GM23248 (cell line): ENCODE measurements at places on chromosomes 6 and 20. TPM values are rescaled to one million over a fixed set of nuclear protein-coding genes. Genes with fewer than 3 reads are reported as not detected.

GRCh38 chr6:113860181-113860955, 3.2 kb downstream of the MARCKS start:
- peak; percentile 70 for DNase-seq

DNA sequence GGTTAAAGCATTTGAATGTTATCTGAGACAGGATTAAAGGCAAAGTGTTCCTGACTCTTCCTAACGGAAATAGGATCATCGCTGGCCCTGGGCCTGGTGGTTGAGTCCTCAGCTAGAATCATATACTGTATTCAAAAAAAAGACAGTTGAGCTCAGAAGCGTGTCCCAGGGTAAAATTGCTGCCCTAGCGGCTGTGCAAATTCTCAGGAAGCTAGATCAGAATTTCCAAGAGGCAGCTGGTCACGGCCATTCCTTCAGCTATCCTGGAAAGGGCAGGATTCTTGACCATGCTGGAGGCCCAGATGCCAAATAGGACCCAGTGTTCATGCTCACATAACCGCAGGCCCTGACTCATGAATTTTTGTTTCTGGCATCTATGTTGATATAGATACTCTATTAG, 67.4 kb downstream of the STMND1 start:
- peak; percentile 3 for DNase-seq

GRCh38 chr20:52083627-52084232, 107.8 kb downstream of the ZFP64 start:
- peak; percentile 79 for DNase-seq

DNA sequence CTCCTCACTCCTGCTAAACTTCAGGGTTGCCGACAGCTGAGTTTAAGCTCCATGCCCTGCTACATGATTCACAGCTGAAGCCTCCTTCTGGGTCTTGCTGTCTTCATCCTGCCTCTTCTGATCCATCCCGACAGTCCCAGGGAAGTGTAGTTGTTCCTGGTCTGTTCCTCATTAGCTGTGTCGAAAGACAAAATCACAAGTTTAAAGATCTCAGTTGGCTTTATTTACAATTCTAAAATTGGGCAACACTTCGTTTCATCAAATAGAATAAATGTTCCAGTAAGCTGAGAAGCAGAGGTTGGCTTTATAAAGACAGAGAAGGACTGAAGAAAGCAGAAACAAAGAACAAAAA, 4.1 kb upstream of the SLC2A10 start:
- peak; percentile 81 for DNase-seq

- no peak for DNase-seq
Measured at GRCh38 chr6:100677240-100677639, 203.9 kb downstream of the ASCC3 start.

- peak; percentile 79 for DNase-seq
Measured at GRCh38 chr6:39892490-39893129, 41.7 kb downstream of the MOCS1 start.

- no peak for DNase-seq
Measured at GRCh38 chr6:168095171-168095691, 16.2 kb upstream of the FRMD1 start.

DNA sequence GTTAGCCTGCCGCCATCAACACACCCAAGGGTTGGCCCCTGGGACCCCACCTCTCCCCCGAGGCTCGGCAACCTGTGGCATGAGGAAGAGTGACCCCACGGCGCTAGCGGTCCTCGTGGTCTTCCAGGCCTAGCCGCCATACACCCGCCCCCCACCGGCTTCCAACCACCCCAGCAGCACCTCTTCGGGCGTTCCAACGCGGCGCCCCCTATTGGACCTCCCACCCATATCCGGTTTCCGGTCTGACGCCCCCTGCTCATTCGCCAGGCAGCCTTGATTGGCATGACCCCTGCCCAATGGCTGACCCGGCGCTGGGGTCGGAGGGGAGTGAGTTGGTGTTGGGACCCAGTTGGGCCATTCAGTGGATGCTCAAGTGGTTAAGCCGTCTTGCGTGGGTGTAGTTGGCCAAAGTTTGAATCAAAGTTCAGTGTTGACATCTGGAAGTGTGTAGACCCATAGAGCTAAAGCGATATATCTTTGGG, at the start of gene GNAS-AS1:
GNAS-AS1 (minus strand) TSS at position 210 of the 482 bp plus-strand sequence.
- peak; percentile 82 for DNase-seq

- no peak for DNase-seq
Measured at GRCh38 chr6:31186052-31186734, 15.7 kb upstream of the POU5F1 start.

DNA sequence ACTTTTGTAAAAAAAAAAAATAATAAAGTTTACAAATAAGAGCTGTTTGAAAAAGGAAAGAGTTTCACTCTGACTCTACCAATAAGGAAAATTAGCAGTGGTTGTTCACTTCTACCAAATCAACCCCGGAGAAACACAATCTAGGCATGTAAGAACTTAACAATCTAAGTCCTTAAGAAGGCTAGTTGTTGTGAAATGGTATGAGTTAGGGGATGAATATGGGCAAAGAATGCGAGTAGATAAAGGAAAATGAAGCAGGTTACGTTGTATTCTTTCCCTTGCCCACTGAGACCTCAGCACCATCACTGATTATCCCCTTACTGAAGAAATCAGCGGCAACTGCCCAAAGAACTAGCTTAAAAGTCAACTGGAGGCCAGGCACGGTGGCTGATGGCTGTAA, 15.4 kb downstream of the MOCS1 start:
- no peak for DNase-seq

GRCh38 chr6:4640139-4640538, 136.1 kb upstream of the CDYL start:
- DNase-seq, result peak; percentile 58

GRCh38 chr6:40414617-40415016, 172.5 kb downstream of the LRFN2 start:
- no peak for DNase-seq

GRCh38 chr6:41878961-41879405, 16.2 kb downstream of the USP49 start:
- DNase-seq, result peak; percentile 80

DNA sequence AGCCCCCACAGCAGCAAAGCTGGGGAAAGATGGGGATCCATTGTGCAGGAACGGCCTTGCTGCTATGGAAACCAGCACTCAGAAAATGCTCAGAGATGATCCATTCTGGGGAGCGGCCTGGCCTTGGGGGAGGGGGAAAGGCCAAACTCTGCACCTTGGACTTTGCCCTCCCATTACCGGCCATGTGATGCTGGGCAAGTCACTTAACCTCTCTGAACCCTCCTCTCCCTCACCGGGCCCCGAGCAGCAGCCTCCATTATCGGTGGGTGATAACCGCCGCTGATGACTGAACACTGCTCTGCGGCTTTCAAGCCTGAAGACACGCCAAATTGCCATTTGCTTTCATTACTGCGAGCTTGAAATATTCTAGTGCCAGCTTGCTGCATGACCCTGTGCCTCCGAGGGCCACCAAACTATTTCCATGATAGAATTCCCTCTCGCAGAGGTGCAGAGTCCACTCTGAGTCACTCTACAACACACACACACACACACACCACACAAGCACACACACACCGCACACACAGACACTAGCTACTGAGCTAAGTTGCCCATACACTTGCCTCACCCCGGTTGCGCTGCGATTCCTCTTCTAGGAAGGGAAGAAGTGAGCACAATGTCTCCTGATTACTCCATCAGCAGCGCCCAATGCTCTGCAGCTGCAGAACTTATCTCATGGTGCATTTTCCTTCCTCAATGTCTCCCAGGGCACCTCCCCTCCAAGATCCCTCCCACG, 20.6 kb upstream of the SIRPA start:
- no peak for DNase-seq

GRCh38 chr6:84926189-84927155, 162.1 kb upstream of the TBX18 start:
- peak; percentile 27 for DNase-seq

DNA sequence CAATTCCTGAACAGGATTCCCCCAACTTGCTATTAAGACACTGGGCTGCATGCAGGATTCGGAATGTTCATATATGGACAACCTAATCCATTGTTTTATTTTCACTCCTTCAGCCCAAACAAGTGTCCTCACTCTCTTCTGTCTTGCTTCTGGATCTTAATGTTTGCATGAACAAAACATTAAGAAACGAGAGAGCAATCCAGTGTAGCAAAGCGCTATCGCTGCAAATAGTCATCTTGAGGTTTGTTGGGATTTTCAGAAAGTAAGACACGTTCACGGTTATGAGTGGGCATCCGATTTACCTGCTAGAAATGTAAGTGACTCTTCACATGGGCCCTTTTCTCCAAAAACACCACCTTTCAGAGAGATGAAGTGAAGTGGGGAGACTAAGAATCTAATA, 156.4 kb downstream of the MBOAT1 start:
- DNase-seq, result no peak

DNA sequence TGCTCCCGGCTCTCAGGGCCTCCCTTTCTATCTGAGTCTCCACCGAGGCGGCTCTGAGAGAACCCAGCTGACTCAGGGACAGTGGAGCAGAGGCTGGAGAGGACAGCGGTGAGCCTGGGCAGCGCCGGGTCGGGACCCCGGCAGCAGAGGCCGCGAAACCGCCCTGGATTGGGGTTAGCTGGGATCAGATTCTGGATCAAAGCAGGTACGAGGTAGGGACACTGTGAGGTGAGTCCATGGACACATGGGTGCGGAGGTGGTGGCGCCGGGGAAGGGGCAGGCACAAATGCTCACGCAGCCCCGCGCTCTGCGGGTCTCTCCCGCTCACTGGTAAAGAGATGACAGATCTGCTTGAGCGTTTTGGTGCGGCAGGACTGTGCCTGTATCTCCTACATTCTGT, 146.4 kb upstream of the GGTLC1 start:
- no peak for DNase-seq

DNA sequence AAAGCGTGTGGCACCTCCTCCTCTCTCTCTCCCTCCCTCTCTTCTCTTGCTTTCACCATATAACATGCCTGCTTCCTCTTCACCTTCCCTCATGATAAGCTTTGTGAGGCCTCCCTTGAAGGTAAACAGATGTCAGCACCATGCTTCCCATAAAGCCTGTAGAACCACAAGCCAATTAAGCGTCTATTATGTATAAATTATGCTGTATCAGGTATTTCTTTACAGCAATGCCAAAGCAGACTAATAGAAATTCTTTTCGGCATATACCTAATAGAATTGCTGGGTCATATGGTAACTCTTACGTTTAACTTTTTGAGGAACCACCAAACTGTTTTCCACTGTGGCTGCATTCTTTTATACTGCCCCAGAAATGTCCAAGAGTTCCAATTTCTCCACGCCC, 75.0 kb downstream of the SYCP2 start:
- DNase-seq, result no peak

The UCKL1 gene
- 28.8 and 33.4 TPM in 2 replicates for polyA plus RNA-seq

The KHDRBS2 gene
- not detected in 2 replicates for polyA plus RNA-seq

The ABHD16B gene
- not detected in 2 replicates for polyA plus RNA-seq

The LPA gene
- not detected in 2 replicates for polyA plus RNA-seq

The CD24 gene
- polyA plus RNA-seq, result 0.54 and 0.82 TPM in 2 replicates

The CDC40 gene
- polyA plus RNA-seq, result 21.2 and 21.9 TPM in 2 replicates

The GSTA2 gene
- 0.51 TPM in 1 of 2 replicates, not detected in the other for polyA plus RNA-seq

The APOM gene
- 5.6 and 5.9 TPM in 2 replicates for polyA plus RNA-seq

The MRPS18A gene
- polyA plus RNA-seq, result 39.2 and 43.4 TPM in 2 replicates
